RPMI7951 (cell line): ENCODE measurements at places on chromosomes 3 and 15. TPM values are rescaled to one million over a fixed set of nuclear protein-coding genes. Genes with fewer than 3 reads are reported as not detected.

DNA sequence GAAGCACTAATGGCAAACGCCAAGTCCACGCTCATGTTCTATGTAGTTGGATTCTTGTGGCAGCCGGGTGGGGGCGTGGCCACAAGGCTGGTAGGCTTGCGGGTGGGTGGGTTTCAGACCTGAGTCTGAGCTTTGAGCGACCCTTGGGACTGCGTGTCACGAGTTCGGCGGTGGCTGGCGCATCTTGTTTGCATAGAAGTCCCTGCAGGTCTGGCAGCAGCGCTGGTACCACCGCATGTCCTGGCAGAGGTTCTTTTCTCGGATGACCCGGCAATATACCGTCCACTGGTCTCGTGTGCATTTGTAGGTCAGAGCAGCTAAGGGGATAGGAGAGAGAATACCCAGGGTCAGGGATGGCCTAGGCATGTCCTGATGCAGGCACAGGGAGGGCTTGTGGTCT lies 241.0 kb upstream of the LYSMD4 start:
- no peak for DNase-seq

GRCh38 chr15:92049290-92049989 lies 195.9 kb downstream of the SLCO3A1 start:
- DNase-seq: no peak

The CORO2B gene
- total RNA-seq: 5.6 and 5.9 TPM in 2 replicates

The MAN2C1 gene
- total RNA-seq: 35.3 and 37.1 TPM in 2 replicates

DNA sequence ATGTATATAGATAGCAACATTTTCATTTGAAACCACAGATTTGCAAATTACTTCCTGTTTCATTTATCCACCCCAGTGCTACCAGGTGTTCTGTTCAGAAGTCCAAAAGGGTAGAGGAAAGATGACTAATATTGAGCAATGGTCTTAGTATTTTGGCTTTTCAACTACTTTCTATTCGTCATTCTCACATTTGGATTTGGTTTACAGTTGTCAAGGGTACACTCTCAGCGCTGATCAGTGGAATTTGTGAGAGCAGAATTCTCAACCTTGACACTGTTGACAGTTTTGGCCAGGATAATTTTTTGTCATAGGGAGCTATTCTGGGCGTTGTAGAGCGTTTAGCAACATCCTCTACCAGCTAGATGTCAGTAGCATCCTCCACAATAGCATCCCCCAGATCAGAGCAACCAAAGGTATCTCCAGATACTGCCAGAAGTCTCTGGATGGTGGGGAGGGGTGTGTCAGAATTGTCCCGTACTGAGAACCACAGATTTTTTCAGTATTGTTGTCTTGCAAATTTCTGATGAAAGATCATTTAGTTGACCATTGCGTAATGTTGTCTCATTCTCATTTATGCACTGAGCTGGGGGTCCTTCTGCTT lies 4.2 kb downstream of the HMCES start:
- DNase-seq: peak; percentile 57

DNA sequence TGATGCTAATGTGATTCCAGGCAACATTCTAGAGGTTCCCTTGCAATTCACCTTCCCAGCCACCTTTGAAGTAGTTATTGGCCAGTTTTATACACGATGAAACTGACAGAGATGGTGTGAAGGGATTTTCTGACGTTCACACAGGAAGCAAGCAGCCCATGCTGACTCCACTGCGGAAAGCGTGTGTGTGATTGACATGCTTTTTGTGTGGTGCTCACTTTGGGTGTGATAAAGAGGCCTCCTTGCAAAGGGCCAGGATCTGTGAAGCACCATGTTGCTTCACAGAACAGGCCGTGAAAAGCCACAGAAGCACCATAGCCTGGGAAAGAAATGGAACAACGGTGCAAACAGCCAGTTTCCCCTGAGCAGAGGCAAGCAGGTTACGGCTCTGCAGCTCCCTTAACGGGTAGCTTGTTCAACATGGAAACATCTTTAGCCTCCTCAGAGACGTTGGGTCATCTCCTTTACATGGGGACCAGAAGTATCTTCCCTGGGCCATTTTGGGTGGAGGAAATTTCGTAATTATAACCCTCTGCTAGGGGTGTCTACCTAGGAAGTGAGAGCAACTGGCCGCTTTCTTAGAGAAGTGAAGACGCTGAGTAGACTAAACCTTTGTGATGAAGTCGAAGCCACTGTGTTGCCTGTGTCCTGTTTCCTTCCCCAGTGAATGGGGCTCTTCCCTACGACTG lies 108.5 kb downstream of the APBA2 start:
- DNase-seq: no peak

The ABHD14A gene
- total RNA-seq: 21.9 and 29.1 TPM in 2 replicates

The PSMD2 gene
- total RNA-seq: 542 and 803 TPM in 2 replicates

GRCh38 chr3:42495393-42495792 lies 7.0 kb upstream of the VIPR1 start:
- no peak for DNase-seq

The DNASE1L3 gene
- total RNA-seq: not detected in 2 replicates

DNA sequence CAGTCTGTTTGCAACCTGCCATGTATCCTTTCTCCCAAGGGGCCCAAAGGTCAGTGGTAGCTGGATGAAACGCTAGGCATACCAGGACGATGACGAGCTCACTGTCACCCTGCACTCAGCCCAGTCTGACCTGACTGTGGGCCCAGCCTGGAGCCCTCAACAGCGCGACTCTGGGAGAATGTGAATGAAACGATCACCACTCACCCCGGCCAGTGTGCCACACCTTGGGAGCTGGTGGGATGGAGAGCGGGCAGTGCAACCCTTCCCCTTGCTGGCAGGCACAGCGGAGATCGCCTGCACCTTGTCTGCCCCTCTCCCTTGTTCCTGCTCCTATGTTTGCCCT lies 27.2 kb downstream of the SRPRB start:
- DNase-seq: no peak

DNA sequence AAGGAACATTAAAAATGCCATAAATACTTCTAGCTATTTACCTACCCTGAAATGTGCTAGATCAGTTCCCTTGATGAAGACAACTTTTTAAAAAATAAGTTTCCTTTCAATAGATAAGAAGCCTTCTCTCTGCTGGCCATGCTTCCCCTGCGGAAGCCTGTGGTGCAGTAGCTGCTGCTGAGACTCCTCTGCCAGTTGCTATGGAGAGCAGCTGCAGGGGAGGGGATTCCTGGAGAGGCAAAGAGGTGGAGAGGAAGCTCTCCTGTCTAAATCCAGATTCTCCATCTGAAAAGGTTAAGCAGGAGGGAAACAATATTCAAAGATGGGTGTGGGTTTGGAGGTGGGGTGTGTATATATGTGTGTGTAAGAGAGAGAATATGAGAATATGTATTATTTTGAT lies 69.8 kb upstream of the BFSP2 start:
- no peak for DNase-seq

DNA sequence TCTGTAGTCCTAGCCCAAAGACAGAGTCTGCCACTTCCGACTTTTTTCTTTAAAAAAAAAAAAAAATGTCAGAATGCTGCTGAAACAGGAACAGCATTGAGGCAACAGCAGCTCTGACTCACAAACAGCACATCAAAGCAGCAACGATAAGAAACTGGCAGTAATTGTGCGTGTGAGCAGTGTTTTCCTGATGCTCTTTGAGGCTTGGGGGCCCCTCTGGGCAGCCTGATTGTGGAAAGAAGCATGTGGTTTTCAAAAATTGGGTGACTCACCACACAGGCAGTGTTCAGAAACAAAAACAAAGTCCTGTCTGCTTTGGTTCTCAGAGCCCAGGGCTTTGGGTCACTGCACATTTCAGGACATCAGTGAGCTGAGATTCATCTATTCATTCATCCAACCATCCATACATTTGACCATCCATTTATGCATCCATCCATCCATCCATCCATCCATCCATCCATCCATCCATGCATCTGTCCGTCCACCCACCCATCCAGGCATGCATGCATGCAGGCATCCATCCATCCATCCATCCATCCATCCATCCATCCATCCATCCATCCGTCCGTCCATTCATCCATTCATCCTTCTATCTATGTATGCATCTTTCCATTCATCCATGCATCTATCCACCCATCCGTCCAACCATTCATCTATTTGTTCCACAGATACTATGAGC lies 308.4 kb downstream of the RPLP1 start:
- DNase-seq: peak; percentile 100
